Tibial artery (tissue), 4 donors: ENCODE measurements at places on chromosomes 7 and 10.

DNA sequence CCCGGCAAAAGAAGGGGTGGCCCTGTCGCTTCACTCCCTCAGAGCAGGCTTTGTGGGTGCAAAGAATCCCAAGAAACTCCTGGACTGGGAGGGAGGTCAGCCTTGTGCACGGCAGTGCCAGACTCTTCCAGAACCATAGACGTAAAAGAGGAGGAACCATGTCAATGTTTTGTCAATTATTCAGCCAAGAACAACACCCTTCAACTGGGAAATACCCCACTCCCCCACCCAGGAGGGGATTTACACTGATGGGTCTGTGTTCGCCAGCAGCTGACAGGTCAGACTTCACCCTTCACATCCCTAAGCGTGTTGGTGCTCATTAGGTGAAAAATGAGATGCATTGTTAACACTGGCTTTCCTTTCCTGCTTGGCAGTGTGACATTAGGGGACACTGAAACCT is 116.8 kb upstream of the BMPER start:
- no peak for DNase-seq

- no peak for DNase-seq
These were observed 554.3 kb downstream of the TYW1 start for GRCh38 chr7:67550801-67551436.

DNA sequence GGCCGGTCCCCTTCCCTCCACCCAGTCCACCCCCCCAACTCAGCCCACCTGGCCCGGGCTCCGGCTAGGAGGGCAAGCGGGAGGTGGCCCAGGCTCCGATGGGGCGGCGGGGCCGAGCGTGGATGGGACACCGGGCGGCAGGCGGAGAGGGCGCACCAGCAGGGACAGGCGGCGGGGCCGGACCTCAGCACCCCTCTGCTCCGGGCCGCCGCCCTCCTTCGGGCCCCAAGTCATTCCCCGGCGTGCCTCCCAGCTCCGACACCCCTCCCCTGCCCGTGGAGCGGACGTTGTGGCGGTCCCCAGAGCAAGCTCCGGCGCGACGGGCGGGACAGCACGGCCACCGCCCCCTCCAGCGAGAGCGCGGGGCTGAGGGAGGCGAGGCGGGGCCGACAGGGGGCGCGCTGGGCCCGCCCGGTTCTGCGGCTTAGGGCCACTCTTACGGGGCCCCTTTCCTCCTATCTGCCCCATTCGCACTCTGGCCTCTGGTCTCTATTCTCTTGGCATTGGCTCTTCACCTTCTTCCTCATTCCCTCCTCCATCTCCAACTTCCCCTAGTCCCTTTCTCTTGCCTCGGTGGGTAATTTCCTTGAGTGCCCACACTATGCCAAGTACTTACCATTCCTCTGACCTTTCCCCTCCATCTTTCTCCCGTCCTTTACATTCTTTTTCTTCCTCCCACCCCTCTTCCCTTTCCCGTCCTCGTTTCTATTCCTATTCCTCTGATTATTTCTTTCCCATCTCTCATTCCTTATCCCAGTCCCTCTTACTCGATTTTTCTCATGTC is 701 bp upstream of the GBX1 start:
- no peak for DNase-seq

GRCh38 chr7:28964056-28964455 is 5.9 kb upstream of the TRIL start:
- no peak for DNase-seq

DNA sequence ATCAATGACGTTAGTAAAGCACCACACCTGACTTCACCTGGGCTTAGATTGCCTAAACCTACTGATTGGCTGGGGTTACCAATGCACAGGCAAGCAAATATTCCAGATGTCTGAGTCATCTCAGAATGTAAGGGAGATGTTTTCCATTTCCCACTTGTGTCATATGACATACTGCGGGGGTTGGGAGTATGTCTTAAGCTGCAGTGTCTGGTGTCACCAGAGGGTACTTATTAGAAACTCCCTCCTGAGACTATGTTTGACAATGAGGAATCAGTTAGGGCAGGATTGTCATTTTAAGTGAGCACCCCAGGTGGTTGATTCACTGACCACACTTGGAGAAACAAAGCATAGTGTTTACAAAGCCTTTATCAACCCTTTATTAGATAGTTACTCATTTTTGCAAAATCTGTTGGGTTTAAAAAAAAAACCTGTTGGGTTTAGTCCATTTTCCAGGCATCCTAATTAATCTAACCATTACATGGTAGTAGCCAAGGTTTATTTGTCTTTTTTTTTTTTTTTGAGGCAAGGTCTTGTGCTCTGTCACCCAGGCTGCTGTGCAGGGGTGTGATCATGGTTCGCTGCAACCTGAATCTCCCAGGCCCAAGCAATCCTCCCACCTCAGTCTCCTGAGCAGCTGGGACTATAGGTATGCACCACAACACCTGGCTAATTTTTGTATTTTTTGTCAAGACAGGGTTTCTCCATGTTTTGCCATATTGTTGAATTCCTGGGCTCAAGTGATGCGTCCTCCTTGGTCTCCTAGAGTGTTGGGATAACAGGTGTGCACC is 72.5 kb downstream of the CDK6 start:
- no peak for DNase-seq

DNA sequence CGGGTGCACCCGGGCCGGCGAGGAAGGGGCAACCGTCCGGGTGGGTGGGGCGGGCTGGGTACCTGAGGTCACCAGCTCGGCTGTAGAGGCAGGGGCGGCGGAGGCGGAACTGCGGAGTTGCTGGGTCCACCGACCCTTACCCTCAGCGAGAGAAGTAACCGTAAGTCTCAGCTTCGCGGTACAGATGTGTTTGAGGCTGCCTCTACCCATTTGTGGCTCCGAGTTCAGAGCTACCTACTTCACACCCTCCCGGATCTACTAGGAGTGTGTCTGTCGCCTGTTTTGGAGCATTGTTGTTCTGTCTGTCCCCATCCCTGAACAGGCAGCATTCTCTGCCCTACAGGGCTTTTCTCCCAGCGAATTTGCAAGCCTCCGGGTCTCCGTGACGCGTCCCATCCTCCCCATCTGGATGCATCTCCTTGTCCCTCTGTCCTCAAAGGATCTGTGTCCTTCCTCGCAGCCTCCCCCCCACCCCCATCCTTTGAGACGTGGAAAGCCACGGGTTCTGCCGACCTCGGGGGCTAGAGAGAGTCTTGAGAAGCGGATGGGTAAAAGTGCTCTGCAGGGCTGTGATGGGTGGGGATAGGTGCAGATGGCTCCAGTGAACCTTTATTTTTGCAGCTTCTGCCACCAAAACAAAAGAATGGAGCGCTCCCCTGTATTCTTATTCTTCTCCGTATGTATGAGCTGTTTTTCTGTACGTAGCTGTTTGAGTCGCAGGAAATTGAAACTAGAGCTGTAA is 757 bp downstream of the ANKIB1 start:
- peak; percentile 24 for DNase-seq

DNA sequence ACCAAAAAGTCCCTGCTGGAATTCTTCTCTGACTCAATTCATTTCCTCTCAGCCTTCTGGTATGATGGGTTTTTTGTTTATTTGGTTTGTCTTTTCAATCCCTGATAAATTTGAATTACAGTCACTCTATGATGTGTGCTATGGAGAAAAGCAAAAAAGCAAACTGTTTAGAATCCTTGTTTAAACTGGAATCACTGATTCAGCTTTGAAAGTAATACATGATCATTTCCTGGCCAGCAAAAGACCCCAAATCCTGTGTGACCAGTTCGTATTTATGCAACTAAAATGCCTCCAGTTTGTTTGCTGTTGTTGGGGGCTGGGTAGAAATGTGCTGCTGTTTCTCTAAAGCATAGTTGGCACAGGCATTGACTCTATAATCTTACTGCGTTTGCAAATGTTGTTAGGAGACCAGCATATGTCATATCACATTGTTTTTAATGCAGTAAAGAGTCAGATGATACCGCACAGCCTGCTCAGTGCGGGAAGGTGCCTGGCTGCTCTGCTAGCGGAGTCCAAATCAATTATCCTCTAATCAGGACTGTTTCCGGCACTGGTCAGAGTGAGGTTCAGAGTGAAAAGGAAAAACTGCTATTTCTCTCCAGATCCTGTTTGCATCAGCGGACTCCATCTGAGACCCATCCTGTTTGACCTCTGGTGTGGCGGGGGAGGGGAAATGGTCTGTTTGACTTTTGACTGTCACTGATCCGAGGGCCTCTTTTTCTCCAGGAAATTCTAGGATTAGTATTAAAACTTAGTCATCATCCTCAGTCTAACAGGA is 40.6 kb upstream of the ADD3 start:
- no peak for DNase-seq

GRCh38 chr7:117113871-117114270 is 160.6 kb downstream of the ST7 start:
- no peak for DNase-seq

DNA sequence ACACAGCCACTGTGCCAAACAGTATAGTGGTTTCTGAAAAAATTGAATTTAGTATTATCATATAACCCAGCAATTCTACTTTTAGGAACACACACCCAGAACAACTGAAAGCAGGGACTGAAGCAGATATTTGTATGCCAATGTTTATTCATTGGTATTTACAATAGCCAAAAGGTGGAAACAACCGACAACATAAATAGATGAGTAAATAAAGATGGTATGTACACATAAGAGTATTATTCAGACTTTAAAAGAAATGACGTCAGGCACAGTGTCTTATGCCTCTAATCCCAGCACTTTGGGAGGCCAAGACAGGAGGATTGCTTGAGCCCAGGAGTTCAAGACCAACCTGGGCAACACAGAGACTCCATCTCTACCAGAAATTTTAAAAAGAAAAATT is 7.2 kb downstream of the CDCA7L start:
- DNase-seq: no peak

GRCh38 chr10:18666810-18667209 is 7.6 kb downstream of the ARL5B start:
- no peak for DNase-seq

DNA sequence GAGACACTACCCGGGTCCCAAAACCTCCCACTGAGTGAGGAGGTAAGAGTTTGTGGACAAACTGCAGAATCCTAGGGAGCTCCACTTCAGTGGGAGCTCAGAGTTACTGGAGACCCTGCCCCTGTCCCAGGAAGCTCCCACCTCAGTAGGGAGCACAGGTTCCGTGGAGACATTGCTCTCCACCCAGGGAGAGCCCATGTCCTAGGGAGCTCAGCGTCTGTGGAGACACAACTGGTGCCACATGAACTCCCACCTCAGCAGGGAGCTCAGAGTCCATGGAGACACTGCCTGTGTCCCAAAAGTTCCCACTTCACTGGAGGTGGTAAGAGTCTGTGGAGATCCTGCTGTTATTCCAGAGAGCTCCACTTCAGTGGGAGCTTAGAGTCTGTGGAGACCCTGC is 6.3 kb downstream of the MYO1G start:
- no peak for DNase-seq

- no peak for DNase-seq
These were observed 189.7 kb downstream of the TMEM26 start for GRCh38 chr10:61263518-61263917.

GRCh38 chr7:45980973-45981372 is 59.9 kb upstream of the IGFBP3 start:
- DNase-seq: no peak

GRCh38 chr7:81600608-81601007 is 169.2 kb downstream of the HGF start:
- no peak for DNase-seq

DNA sequence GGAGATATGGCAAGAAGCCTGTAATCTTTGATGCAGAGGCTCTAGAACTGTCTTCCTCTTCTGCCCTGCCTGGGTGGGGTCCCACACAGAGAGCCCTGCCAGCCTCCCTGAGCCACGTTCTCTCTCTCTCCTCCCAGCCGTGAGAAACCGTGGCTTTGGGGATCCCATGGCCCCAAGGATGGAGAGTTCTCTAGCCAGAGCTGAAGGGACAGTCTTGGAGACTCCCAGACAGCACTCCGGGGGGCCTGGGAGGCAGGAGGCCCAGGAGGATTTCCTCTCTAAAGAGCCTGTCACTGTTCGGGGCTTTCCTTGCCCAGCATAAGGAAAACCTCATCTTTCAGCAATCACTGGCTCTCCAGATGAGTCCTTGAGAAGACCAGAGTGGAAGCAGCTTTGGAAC is 227.1 kb downstream of the ARHGAP12 start:
- no peak for DNase-seq

DNA sequence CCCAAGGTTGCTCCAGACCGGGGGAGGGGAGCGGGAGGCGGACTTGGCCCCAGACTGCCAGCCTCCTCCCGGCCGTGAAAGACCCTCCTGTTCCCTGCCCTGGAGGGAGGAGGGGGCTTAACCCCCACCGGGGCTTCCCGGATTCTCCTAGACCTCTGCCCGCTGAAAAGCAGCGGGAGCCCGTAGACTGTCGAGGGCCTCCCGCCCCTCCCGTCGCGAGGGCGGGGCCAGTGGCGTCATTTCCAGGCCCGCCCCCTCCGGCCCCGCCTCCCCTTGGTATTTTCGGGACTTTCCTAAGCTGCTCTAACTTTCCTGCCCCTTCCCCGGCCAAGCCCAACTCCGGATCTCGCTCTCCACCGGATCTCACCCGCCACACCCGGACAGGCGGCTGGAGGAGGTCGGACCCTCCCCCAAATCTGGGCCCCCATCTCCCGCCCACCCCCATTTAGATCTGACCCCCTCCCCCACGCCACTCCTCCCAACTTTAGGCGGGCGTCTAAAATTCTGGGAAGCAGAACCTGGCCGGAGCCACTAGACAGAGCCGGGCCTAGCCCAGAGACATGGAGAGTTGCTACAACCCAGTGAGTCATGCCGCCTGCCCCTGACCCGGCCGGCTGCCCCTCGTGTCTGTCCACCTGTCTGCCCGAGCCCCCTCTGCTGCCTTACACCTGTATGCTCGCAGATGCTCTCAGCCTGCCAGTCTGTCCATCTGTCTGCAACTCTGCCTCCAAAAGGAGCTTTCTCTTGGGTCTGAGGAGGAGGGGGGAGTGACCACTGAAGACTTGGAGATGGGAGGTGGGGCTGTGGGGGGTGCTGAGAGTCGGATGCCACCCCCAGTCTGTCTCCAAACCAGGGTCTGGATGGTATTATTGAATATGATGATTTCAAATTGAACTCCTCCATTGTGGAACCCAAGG is at the start of gene NFKB2:
TSS of gene NFKB2 (plus strand) at position 306 of the 917 bp plus-strand sequence. CDS start at position 561, 255 bp downstream.
- peak; percentile 90 for DNase-seq

GRCh38 chr10:100531761-100532160 is 2.1 kb upstream of the NDUFB8 start:
- no peak for DNase-seq

DNA sequence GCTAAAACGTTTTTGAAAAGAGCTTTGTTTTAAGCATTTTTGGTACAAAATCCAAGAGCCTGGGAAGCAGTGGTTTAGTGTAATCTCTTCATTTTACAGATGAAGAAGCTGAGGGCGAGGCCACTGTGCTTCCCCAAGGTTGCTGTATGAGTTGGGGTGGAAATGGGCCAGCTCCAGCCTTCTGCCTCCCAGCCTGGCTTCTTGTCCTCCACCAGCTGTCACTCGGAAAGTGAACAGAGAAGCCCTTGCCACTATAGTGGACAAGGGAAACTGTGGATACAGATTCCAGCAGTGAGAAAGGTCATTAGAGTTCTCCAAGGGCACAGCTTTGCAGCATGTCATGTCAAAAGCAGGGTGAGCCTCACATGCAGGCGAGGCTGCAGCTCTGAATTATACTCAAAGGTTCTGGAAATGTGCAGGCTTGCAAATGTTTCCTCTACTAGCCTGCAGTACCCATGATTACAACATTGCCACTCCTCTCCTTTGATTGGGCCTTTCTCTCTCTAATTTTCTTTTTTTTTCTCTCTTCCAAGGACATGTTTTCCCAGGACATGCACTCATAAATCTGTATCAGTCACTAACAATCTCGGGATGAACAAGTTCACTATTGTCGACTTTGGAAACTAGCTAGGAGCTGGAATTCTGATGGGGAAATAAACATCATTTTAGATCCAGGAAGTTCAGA is 33.0 kb downstream of the BAMBI start:
- DNase-seq: no peak
